ENCODE measurements at places on chromosomes 3 and 15.

DNA sequence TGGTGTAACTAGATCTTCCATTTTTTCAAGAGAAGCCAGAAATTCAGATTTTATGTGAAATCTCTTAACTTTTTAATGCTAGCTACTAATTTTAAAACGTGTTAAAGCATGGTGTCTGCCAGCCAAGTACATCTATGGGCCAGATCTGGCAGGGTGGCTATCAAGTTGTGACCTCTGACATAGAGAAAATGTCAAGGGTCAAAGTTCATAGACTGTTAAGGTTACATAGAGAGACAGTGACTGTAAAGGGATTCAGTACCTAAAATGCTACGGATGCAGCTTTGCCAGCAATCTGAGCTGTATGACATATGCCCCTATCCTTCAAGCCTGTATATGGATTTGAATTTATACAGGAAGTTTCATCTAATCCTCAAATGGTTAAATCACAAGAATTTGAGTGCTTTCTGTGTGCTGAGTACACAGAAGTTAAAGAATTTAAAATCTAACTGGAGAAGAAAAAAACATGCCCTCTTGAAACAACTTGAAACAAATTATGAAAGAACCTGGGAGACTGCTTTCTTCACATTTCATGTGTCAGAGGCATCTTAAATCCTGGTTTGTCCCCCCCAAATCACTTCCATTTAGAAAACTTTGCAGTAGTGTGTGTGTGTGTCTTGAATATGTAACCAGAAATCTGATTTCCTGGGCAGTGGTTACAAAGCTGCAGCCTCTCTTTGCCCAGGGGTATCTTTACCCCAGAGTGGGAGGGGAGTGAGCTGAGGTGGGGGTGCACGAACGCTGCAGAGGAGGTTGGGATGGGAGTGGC is 895 bp upstream of the ARHGAP31 start:
- no peak for DNase-seq

GRCh38 chr3:110267304-110267845 is 804.2 kb upstream of the NECTIN3 start:
- no peak for DNase-seq

- no peak for DNase-seq
Observed at GRCh38 chr3:57933602-57934001, 74.6 kb upstream of the FLNB start.

DNA sequence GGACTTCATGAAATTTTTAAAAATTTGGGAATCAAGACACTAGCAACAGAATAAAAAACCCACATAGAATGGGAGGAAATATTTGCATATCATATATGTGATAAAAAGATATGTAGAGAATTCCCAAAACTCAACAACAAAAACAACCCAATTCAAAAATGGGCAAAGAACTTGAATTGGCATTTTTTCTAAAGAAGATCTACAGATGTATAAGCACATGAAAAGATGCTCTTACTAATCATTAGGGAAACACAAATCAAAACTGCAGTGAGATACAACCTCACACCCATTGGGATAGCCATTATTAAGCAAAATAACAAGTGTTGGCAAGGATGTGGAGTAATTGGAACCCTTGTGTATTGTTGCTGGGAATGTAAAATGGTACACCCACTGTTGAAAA is 10.1 kb downstream of the LCTL start:
- no peak for DNase-seq

- DNase-seq: no peak
Observed at GRCh38 chr3:194168994-194169393, 33.0 kb downstream of the HES1 start.

DNA sequence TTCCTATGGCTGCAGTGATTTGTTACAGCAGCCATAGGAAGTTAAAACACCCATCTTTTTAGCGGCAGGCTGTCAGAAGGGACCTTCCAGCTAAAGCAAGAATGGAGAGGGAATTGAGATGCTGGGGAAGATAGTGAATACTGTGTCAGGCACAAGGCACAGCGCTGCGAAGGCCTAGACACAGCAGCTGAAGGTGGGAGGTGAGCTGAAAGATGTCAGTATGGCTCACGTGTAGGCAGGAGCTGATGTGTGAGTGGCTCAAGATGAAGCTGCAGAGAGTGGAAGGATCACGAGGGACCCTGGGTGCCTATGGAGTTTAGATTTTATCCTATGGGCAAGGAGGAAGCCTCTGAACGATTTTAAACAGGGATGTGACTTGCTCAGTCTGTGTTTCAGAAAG is 44.3 kb downstream of the NMNAT3 start:
- no peak for DNase-seq

GRCh38 chr3:56737006-56737405 is 53.9 kb upstream of the TASOR start:
- DNase-seq: no peak

DNA sequence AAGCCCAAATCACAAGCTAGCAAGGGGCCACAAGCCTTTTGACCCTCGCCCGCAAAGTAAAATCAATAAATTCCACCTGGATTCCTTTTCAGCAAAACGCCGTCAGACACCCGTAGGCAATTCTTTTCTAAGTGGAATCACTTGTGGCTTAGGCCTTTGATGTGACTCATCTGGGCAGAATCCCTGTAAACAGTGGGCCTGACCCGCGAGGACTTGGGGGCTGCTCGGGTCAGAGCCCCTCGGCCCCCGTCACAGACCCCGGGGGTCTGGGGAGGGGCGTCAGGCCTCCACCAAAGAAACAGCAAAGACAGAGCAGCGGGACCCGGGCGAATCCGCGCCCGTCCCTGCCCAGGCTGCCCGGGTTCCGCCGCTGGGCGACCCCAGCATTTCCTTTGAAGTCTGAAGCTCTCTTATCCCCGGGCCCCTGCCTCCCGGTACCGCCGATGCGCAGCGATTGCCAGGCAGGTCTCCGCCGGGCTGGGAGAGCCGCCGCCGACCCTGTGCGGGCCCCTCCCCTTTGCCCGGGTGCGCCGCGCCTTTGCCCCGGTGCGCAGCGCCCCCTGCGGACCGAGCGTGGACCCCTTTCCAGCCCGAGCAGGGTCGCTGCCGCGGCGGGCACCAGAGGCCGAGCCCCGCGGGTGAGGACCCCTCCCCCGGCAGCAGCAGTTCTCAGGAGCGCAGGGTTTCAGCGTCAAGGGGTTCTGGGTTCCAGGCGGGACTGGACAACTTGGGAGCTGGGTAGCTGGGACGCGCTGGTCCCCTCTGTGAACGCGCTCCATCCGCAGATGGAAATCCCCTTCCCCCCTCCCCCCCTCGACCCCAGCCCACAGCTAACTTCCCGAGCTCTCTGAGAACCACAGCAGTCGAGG is 178.3 kb downstream of the UACA start:
- peak; percentile 21 for DNase-seq

- no peak for DNase-seq
Observed at GRCh38 chr15:62454567-62455172, 289.6 kb upstream of the C2CD4B start.

DNA sequence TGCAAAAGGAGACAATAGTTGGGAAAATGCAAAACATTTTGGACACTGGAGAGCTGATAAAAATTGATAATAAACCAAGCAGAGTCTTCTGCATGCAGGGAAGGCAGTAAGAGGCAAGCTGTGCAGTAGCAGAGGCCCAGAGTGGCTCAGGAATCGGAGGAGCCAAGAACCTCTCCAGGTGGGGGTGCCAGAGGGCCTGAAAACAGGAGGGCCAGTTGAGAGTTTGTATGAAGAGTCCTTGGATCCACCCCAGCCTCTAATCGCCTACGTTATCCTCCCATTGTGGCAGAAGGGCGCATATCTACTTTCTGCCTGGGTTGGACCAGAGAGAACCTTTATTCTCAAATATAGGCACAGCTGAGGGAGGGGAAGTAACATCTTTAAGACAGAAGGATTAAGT is 48.9 kb upstream of the RBP1 start:
- DNase-seq: peak; percentile 4

- DNase-seq: peak; percentile 74
Observed at GRCh38 chr3:100316641-100317069, 17.9 kb upstream of the NIT2 start.

- no peak for DNase-seq
Observed at GRCh38 chr15:67025719-67026609, 39.4 kb upstream of the SMAD3 start.

- no peak for DNase-seq
Observed at GRCh38 chr3:13575459-13576061, 26.6 kb downstream of the FBLN2 start.

DNA sequence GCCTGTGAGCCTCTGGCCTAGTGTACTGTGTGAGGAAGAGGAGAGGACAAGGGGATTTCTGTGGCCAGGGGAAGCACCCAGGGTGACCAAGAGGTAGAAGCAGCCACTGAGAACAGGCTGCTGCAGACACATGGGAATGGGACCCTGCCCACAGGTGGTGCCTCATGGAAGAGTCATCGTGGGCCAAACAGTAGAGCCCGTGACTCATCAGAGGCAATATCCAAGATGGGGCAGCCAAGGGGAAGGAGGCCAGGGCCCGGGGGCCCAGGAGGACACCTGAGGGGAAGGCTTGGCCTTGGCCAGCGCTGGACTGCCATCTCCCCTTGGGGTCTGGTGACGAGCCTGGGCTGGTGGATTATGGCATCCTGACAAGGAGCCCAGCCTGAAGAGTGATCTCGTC is 275.0 kb upstream of the LYSMD4 start:
- DNase-seq: no peak
